NT2/D1 (cell line): ENCODE measurements at places on chromosomes 13 and 19.
A peak's percentile ranks its signal among the peaks of the same experiment; 100 is the strongest.

DNA sequence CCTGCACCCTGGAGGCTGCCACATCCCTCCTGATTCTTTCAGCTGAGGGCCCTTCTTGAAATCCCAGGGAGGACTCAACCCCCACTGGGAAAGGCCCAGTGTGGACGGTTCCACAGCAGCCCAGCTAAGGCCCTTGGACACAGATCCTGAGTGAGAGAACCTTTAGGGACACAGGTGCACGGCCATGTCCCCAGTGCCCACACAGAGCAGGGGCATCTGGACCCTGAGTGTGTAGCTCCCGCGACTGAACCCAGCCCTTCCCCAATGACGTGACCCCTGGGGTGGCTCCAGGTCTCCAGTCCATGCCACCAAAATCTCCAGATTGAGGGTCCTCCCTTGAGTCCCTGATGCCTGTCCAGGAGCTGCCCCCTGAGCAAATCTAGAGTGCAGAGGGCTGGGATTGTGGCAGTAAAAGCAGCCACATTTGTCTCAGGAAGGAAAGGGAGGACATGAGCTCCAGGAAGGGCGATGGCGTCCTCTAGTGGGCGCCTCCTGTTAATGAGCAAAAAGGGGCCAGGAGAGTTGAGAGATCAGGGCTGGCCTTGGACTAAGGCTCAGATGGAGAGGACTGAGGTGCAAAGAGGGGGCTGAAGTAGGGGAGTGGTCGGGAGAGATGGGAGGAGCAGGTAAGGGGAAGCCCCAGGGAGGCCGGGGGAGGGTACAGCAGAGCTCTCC is 6.9 kb upstream of the CEACAM5 start:
- no peak for DNase-seq

DNA sequence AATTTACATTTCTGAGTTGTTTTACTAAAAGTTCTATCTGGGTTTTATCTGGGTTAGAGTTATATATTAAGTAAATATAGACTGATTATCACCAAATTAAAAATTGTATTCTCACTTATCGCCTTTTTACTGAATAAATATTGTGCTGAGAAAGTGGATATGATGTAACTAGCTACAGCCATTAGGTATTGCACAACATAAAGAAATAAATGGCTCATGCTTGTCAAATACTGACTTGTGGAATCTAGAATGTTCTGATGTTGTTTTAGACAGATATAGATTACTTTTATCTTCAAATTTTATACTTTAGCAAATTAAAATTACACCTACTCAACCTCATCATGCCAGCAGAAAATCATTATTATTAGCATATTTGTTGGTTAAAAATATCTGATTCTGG is 1277.1 kb upstream of the MIR17HG start:
- no peak for DNase-seq

DNA sequence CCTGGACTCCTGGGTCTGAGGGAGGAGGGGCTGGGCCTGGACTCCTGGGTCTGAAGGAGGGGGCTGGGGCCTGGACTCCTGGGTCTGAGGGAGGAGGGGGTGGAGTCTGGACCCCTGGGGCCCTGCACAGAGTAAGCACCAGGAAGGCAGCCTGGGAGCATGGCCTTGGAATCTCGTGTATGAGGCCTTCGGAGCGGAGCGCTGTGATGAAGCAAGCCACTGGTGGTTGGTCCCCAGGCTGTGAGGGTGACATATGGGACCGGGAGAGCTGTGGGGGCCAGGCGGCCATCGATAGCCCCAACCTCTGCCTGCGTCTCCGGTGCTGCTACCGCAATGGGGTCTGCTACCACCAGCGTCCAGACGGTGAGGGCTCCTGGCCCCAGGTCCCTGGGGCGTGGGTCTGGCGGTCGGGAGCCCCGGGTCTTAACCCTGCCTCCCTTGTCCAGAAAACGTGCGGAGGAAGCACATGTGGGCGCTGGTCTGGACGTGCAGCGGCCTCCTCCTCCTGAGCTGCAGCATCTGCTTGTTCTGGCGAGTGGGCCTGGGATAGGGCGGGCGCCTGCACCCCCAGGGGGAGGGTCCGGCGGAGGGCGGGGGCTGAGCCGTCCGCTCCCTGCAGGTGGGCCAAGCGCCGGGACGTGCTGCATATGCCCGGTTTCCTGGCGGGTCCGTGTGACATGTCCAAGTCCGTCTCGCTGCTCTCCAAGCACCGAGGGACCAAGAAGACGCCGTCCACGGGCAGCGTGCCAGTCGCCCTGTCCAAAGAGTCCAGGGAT is 918 bp downstream of the TMEM190 start:
- no peak for DNase-seq

GRCh38 chr19:19615086-19615485 is 3.4 kb downstream of the PBX4 start:
- no peak for DNase-seq

- DNase-seq = no peak
Measured at GRCh38 chr13:21834521-21834920, 163.6 kb downstream of the FGF9 start.

DNA sequence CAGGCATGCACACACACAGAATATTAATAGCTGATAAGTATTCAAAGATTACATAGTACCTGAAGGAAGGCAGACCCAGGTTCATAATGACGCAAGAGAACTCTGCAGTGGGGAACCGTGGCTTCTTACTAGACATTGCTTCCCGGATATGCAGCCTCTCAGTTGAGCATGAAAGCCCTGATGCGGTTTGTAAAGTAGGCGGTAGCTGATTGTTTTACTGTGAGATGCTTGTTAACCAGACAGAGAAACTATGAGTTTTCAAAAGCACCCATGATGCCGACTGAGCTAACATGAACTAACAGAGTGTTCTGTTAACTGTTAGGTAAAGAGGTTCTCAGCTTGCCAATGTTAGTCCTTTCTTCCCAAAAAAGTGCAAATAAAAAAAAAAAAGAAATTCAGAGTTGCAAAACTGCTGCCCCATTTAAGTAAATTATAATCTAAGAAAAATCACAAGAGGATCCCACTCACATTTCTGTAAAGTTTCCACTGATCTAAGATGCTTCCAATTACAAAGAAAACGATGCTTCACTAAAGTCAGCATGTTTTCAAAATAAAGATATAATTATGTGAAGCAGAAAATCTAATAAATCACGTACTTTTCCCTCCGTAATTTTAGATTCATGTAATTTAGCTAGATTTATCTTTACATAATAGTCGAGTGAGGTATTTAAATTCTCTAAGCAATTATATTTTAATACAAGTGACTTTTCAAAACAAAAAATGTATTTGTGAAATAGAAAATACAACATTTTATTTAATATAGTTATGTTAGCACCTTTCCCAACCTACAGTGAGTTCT is 2.2 kb downstream of the FLT1 start:
- no peak for DNase-seq

GRCh38 chr13:88948501-88948900 is 1277.3 kb downstream of the SLITRK5 start:
- no peak for DNase-seq

DNA sequence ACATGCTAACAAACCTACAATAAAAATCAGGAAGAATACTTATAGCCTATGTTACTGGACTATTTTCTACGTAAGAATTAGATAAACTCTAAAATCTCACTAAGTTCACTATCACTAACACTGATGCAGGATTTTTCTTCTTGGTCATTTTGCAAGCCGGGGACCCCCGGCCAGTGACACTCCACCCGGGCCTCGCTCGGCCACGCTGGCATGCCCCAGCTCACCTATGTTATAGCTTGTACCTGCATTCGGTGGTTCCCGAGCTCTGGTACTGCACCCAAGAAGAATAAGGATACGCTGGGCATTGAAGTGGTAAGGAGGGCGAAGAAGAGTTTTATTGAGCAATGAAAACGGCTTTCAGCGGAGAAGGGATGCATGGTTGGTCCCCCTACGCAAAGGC is 245.3 kb upstream of the NBEA start:
- DNase-seq = no peak

- no peak for DNase-seq
Measured at GRCh38 chr13:48220592-48220980, 12.4 kb upstream of the ITM2B start.

- no peak for DNase-seq
Measured at GRCh38 chr19:6671960-6672359, 2.0 kb upstream of the TNFSF14 start.

- peak; percentile 89 for DNase-seq
Measured at GRCh38 chr19:48321372-48321621, 4.1 kb upstream of the EMP3 start.

- no peak for DNase-seq
Measured at GRCh38 chr19:58544591-58545285, 874 bp downstream of the TRIM28 start.

GRCh38 chr19:38216785-38217641 is 7.0 kb downstream of the DPF1 start:
- DNase-seq = no peak

DNA sequence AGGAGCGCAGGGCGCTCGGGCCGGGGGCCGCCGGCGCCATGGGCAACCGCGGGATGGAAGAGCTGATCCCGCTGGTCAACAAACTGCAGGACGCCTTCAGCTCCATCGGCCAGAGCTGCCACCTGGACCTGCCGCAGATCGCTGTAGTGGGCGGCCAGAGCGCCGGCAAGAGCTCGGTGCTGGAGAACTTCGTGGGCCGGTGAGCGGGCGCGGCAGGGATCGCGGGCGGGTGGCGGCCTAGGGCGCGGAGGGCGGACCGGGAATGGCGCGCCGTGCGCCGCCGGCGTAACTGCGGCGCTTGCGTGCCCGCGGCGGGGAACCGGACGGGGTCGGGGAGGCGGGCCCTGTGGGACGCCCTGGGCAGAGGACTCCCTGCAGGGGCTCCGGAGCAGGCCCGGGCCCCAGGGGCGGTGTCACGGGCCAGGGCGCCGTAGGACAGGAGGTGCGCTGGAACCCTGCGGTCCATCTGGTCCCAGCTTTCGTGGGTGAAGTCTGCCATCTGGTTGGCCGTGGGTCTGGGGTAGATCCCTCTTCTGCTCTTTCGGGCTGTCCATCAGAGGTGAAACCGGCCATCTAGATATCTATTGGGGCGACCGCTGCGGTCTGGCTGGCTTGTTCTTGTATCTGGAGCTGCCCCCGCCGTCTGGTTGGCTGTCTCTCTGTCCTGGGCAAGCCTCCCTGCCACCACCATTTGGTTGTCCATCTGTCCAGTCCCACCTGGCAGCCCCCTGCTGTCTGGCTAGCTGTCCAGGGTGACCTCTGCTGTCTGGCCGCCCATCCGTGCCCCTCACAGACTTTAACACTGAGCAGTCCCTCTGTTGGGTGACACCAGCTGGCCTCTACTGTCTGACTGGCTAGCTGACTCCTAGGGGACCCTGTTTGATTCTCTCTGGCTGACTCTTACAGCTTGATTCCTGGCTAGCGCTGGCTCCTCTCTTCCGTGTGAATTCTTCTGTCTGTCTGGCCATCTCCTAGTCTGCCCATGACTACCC is 622 bp downstream of the DNM2 start:
- no peak for DNase-seq

DNA sequence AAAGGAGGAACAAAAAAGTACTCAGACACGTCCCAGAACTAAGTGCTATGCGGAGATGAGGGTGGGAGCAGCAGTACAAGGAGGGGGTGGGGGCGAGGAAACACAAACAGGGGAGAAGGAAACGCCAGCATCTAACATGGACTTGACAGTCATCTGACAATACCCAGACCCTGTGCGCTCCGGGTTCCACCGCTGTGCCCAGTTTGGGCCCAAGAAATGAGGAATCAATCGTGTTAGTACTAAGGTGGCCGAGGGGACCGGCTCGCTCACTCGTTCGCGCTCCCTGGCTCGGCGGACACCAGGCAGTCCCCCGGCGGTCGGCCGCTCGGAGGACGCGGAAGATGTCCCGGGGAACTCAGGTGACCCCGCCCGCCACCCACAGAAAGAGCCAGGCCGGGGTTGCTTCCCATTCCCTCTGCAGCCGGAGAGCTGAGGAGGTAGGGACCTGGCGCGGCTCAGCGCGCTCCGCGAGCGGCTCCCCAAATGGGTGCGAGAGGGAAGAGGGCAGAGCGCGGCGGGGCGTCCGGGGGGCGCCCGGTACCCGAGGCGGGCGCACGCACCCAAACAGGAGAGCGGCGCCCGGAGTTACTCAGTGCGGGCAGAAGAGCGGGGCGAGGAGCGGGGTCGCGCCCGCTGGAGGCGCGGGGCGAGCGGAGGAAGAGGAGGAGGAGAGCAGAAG is 616 bp downstream of the TSHZ3 start:
- no peak for DNase-seq

DNA sequence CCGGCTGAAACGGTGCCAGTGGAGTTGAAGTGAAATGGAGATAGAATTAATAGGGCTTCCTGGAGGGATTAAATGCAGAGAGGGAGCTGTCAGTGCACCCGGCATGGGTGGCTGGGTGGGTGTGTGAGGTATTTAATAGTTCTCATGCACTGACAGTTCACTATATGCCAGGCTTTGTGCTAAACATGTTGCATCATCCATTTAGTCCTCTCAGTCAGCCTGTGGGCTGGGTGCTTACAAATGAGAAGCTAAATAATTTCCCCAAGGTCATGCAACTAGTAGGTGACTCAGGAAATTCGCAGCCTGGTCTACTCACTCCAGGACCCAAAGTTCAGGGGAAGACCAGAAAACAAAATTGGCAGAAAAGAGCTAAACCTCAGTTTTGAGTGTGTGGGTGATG is 63.5 kb upstream of the SPATA13 start:
- DNase-seq = no peak

DNA sequence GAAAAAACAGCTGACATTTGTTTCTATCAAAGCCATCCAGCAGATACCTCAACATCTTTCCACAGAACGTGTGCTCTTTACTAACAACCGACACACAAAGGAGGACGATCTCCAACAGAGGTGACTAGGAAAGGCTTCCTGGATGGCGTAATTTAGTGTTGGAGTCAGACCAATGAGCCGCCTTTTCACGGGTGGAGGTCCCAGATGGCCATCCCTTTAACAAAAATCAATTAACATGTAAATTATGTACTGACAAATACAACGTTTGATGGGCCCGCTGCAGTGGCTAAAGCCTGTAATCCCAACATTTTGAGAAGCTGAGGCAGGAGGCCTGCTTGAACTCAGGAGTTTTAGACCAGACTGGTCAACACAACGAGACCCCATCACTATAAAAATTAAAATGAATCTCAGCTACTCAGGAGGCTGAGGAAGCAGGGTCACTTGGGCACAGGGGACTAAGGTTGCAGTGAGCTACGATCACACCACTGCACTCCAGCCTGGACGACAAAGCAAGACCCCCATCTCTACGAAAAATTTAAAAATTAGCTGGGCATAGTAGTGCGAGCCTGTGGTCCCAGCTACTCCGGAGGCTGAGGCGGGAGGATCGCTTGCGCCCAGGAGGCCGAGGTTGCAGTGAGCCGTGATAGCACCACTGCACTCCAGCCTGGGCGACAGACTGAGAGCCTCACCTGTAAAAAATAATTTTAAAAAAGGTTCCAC is 1.2 kb upstream of the DPY19L3 start:
- peak; percentile 13 for DNase-seq

- no peak for DNase-seq
Measured at GRCh38 chr13:78608252-78608687, 4.9 kb upstream of the POU4F1 start.
